Activated CD4-positive, CD25-positive, alpha-beta regulatory T cell (primary cell): ENCODE measurements at places on chromosomes 6 and 20.

GRCh38 chr6:71396410-71396801, 107.8 kb downstream of the OGFRL1 start:
- no peak for DNase-seq

- no peak for DNase-seq
These were observed 18.8 kb downstream of the ZFAND3 start for GRCh38 chr6:37838219-37838921.

- no peak for DNase-seq
These were observed 1.1 kb upstream of the OVOL2 start for GRCh38 chr20:18058661-18059467.

GRCh38 chr20:6802227-6802626, 34.7 kb downstream of the BMP2 start:
- DNase-seq = no peak

- DNase-seq = no peak
These were observed 258.4 kb downstream of the HDGFL1 start for GRCh38 chr6:22827760-22828159.

DNA sequence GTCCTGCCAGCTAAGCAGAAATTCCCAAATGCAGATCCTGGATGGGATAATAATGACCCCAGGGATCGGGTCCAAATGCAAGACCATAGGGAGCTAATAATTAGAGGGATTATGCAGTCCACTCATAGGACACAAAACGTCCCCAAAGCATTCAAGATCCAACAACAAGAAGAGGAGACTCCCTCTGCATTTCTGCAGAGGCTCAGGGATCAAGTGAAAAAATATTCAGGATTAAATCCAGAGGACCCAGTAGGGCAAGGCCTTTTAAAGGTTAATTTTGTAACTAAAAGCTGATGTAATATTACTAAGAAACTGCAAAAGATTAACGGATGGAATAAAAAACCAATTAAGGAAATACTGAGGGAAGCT, 22.2 kb downstream of the HLA-A start:
- DNase-seq = no peak

- no peak for DNase-seq
These were observed 850.0 kb downstream of the DHX35 start for GRCh38 chr20:39812116-39812515.

GRCh38 chr20:47284373-47284772, 72.1 kb downstream of the ZMYND8 start:
- DNase-seq = no peak

GRCh38 chr20:35363190-35363589, 48.6 kb downstream of the UQCC1 start:
- DNase-seq = no peak

GRCh38 chr6:72078096-72078495, 191.7 kb downstream of the RIMS1 start:
- DNase-seq = no peak

DNA sequence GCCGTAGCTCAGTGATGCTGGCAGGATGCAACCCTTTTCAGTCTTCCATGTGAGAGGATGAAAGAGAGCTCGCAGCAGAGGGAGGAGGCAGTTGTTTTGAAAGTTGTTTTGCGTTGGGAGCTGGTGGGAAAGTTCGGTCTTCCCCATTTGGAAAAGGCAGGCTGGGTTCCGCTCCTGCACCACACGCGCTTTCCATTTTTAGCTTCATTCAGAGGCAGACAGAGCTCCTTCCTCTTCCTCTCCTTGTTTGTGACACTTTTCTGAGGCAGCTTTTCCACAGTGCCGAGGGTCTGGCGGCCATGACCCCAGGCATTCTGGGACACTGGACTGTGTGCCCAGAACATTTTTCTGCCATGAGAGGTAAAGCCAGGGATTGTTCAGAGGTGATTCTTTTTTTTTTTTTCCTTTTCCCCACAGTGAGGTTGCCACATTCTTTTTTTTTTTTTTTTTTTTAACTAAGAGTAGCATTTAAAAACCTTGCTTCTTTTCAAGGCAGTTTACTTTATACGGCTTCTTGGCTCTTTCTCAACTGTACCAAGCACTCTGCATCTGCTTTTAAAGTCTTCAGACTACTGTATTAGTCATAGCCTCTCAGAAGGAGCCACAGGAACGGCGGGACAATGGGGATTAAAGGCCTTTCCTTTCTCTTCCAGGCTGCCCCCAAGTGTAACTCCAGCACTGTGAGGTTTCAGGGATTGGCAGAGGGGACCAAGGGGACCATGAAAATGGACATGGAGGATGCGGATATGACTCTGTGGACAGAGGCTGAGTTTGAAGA, 1.6 kb downstream of the PRDM1 start:
- no peak for DNase-seq

GRCh38 chr6:42781796-42782688, at the start of gene BICRAL:
Gene BICRAL, plus strand, starts transcription at chr6:42782052. Its CDS starts 39,971 bp downstream, at chr6:42822023.
- DNase-seq = peak; percentile 48

GRCh38 chr20:61976644-61977418, 88.8 kb downstream of the TAF4 start:
- no peak for DNase-seq

DNA sequence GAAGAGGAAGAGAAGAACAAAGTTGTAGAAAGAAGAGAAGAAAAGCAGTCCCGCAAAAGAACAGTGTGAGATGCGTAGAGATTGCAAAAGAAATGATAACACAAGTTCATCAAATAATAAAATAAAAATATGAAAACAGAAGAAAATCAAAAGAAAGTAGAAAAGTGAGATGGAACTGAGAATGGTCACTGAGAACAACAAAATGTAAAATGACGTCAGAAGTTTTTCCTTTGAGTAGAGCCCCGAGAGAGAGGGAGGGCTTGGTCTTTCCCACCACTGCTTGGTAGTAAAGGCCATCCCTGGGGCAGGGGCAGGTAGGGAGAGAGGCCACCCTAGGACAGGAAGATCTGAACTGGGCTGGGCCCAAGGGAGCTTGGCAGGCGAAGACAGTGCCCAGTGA, 533.7 kb downstream of the QKI start:
- DNase-seq = no peak

- DNase-seq = peak; percentile 61
These were observed 25.4 kb downstream of the SLC17A9 start for GRCh38 chr20:62977613-62978560.

- no peak for DNase-seq
These were observed 245.9 kb downstream of the CD109 start for GRCh38 chr6:73941892-73942291.

DNA sequence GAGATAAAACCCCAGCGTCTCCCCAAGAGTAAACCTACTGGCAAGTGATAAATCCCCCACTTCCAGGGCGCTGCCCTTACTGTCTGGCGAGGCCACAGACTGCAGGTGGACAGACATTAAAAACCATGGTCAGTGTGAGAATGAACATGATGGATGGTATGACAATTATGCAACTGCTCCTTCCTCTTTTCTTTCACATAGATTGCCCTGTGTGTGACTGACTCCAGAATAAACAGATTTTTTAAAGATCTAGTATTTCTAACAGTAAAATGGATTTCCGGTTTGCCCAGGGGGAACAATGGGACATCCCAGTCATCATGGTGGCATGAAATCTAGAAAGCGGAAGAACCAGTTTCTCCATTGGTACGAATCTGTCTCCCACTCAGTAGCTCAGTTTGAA, 153.7 kb downstream of the FOXC1 start:
- no peak for DNase-seq

- DNase-seq = no peak
These were observed 255.8 kb upstream of the RAB32 start for GRCh38 chr6:146287691-146288369.

DNA sequence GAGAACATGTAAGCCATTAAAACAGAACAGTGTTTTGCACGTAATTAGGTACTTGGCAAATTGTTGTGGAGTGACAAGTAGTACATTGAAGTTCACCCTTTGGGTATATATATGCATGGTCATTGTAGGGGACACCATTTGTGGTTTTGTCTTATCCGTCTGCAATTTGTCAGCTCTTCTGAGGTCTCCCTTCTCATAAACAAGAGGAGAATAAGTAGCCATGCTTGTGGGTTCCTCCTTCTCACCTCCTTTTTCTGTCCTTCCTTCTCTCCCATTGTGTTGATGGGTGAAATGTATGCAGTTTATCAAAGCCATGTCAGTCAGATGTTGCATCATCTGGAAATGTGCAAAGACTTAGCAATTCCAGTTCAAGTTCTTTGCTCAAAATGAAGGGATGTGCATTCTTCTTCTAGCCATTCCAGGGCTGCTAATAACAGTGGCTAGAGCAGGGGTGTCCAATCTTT, 70.9 kb downstream of the QKI start:
- no peak for DNase-seq

- DNase-seq = no peak
These were observed 135.9 kb downstream of the KHDRBS2 start for GRCh38 chr6:62150048-62150663.

DNA sequence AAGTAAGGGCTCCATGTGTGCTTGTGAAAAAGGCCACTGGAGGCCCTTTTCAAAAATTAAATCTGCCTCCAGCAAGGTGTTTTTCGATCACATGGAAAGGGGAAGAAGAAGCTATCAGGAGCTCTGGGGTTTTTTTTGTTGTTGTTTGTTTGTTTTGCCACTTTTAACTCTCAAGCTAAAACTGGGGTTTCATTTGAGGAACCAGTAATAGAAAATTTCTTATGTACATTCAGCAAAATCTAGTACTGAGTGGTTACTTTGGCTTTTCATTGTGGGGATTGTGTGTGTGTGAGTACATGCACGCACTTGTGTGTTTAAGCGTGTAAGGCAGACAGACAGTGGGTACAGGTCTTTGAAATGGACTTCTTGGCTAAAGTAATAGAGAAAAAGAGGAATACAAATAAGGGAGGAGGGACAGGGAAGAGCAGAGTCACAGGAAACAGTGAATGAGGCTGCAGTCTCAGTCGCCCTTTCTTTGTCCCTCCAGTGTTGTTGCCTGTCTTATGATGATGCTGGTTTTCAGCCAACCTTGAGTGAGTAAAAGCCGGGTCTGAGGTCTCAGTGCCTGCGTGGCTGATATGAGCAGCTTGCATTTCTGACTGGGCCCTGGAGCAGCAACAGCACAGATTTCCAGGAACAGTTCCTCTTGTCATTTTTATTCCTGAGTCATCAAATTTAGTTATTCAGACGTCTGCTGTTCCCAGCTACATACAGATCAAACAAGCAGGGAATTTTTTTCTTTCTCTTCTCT, 26.2 kb downstream of the SLC16A10 start:
- peak; percentile 14 for DNase-seq

- no peak for DNase-seq
These were observed 54.9 kb upstream of the PDE10A start for GRCh38 chr6:165717732-165718465.

DNA sequence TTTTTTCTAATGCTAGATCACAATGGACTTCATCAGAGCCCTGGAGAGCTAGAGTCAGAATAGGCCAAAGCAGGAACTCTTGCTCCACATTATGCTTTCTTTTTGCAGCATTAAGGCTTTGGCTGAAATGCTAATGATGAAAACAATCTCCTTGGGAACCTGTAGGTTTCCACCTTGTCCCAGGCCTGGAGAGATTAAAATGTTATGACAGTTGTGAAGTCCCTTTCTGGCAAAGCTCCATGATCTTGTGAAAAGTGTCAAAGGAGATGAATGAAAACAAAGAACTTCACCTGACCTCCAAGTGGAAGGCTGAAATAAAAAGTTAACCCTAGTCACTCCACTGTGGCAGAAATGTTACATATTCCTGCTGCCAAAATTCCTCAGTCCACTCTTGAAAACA, 64.0 kb upstream of the LRRC1 start:
- no peak for DNase-seq
